CD8-positive, alpha-beta memory T cell (primary cell): ENCODE measurements at places on chromosomes 11 and 22. TPM values are rescaled to one million over a fixed set of nuclear protein-coding genes. Genes with fewer than 3 reads are reported as not detected.

DNA sequence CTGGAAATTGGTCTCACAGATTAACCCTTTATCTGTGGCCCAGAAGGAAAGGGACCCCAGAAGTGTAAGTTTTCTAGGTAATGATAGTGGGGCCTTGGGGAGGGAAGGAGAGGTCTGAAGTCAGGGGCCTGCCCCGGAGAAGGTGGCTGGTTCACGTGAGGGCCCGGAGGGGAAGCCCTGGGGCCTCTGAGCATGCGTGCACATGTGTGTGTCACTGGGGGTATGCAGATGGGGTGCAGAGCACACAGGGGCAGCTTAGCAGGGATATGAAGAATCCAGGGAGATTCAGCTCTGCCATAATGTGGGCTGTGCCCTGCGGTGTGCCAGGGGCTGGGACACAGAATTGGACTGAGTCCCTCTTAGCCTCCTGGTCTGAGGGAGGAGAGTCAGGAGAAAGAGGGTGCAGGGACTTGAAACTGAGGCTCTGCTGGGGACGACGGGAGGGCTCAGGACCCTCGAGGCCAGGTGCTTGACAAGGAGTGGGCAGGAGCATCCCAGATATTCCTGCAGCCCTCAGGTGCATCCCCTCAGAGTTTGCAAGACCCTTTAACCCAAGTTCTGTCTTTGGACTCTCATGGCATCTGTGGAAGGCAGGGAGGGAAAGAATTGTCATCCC, 15.5 kb downstream of the MYO7A start:
- DNase-seq = no peak

DNA sequence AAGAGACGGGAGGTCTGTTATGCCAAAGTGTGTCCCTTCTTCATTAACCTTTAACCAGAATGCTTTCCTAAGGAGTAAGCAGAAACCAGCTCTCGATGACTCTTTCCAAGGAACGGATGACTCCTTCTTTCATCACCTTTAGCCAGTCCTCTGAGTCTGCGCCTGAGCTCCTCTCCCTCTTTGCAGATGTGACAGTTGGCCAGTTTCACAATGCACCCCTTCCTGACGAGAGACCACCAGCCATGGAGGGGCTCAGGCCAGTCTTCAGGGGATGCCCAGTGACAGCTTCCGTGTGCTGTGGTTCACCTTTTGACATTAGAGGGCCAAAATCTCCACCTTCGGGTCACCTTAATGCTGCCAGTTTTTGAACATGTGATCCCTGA, 826.1 kb downstream of the TBC1D22A start:
- DNase-seq = no peak

DNA sequence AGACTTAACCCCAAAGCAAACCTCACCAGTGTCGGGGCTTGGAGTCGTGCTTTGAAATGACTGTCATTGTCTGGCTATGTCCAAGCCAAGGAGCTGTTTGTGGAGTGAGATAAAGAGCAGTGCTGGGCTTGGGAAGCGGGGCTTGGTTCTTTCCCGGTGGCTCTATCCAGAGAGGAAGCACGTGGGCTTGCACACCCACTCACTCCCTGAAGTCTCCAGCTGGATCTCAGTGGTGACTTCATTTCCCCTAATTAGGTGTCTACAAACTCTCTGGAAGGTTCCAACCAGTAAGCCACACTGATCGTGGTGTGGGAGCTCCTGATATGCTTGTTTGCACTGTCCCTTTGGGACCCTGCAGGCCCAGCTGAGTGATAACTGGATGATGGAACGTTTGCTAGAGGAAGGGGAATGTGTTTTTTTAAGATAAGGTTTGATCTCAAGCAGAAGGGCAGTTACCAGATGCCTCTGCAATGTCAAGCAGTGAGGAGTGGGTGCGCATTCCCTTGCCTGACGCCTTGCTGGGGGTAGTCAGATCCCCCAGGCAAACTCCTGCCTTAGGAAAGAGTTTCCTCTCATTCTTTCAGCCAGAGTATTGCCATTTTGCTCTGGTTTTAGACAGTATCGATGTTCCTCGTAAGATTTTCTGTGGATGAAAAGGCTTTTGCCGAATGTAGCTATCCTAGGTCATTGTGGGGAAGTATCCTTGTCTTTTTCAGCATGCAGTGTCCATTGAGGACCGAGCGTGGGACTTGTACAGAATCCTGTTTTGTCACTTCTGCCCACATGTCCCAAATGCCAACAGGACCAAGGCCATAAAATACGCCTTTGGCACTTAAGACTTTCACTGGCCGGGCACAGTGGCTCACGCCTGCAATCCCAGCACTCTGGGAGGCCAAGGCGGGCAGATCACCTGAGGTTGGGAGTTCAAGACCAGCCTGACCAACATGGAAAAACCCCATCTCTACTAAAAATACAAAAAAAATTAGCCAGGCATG, 90.9 kb downstream of the MICAL2 start:
- no peak for DNase-seq

The PATE2 gene
- not detected for total RNA-seq
